ENCODE measurements at places on chromosomes 5 and 9.

GRCh38 chr9:69622676-69623075 is 49.5 kb downstream of the APBA1 start:
- DNase-seq: no peak

DNA sequence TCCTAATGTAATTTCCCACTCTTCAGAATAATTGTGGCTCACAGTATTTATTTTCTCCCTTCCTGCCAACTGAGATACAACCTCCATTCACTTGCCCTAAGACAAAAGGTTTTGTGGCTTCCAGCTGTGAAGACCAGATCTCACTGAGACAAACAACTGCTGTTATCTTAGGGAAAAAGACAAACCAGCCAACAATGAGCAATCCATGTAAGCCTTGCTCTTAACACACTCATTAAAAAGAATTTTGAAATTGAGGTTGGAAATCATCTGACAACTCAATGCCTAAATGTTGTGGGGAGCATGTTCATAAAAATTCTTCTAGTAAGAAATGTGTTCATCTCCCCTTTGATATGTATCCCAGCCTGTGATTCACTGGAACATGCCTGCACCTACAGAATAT is 132.9 kb downstream of the ADAMTSL1 start:
- no peak for DNase-seq

DNA sequence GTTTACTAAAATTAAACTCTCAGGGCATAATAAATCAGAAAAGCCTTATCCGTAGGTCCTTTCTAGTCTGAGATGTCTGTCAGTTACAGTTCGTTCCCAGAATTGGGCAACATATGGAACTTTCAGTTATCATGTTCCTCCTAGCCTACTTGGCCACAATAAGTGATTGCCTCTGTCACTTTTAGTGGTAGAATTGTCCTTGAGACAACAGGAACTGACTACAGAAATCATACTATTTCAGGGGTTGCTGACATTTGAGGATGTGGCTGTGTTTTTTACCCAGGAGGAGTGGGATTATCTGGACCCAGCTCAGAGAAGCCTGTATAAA is 956 bp downstream of the ZNF189 start:
- no peak for DNase-seq

GRCh38 chr9:91144769-91145168 is 216.9 kb downstream of the AUH start:
- DNase-seq: no peak

- no peak for DNase-seq
These were observed 44.8 kb downstream of the PRRC1 start for GRCh38 chr5:127562252-127562651.

DNA sequence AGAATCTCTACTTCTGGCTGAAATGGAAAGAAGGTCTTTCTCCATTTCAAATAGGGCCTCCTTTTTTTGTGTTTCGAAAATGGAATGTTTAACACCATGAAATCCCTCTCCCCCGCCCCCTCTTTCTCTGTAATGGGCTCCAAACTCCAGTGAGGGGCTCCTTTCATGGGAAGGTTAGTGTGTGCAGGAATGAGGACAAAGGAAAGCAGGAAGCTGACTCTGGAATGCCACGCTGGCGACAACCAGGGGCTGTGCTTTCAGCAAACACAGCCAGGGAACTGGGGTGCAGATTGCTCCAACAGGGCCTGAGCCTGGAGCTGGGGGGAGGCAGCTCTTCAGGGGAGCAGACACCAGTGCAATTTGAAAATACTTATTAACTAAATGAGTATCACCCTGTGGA is 82.8 kb downstream of the CRB2 start:
- no peak for DNase-seq

- no peak for DNase-seq
These were observed 886.9 kb upstream of the DMAC1 start for GRCh38 chr9:8686516-8686915.

DNA sequence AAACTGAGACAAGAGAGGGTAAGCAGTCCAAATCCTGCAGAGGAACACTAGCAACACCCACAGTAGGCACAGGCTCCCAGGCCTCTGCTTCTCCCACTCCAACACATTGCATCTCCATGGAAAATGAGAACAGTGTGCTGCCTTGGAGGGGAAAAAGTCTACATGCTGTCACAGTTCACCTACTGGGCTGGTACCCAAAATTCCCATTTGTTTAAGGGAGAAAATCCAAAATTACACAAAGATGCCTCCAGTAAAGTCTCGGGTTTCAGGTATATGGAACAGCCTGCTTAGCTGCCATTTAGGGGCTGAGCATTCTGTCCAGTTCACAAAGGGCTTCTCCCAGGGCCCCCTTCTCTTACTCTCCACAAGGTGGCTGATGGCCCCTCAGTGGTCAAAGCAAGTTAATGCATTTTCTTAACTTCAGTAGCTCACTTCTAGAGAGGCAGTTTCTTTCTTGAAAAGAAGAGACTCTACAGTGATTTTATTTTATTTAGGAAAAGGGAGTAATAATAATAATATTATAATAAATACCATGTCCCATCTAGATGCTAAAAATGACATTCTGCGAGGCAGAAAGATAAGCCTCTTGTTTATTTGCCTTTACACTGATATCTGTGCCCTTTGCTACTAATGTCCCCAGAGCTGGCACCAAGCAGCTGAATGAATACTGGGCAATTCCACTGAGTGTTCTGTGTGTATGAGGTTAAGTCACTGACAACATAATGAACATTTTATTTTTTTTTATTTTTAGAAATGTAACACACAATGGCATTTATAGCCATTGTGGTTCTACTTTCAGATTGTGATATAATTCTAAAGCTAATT is 89.4 kb downstream of the RGS7BP start:
- DNase-seq: no peak

- DNase-seq: no peak
These were observed 351.4 kb upstream of the FTMT start for GRCh38 chr5:121500310-121500709.

DNA sequence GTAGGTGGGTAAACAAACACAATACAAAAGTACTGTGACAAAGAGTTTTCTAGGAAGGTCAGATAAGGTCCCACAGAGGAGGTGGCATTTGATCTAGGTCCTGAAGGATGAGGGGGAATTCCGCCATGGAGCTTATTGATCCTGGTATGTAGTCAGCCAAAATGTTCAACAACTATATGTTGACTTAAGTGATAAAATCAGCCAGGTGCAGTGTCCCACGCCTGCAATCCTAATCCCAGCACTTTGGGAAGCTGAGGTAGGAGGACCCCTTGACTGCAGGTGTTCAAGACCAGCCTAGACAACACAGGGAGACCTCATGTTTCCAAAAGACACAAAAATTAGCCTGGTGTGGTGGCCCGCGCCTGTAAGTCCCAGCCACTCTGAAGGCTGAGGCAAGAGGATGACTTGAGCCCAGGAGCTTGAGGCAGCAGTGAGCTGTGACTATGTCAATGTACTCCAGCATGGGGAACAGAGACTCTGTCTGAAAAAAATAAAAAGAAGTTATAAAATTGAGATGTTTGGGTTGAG is 46.4 kb upstream of the PLIN2 start:
- DNase-seq: no peak

DNA sequence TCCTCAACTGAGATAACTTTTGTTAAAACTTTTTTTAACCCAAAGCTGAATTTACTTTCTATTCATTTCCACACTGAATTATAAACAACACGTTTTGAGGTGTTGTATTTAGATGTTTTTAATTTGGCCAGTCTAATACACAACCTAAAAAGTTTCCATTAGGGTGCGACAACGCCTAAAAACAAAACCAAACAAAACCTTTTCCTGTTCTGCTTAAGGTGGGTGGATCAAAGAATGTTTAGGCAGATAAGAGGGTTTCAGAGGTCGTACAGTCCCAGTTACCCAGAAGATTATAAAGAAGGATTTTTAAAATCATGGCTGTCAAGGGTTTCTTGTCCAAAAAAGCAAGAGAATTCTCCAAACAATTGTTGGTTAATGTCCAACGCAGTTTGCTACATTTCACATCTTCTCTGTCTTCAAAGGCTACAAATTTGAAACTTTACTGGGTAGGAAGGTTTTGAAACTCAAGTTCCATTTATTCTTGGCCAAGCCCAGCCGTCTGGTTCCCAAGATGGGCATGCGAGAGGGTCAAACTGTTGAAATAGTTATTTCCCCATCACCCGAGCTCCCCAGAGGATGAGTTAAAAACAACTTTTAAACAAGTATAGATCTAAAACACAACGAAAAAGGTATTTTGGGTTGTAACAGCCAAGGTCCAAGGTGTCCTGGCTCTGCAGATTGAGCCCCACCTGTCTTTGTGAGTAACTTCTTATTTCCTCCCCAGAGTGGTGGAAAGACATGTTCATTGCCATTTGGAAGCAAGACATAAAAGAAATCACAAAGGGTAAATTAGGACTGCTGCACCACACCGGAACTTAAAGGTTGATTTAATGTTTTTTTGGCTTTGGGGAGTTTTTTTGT is 122.8 kb upstream of the MAP3K1 start:
- DNase-seq: no peak

DNA sequence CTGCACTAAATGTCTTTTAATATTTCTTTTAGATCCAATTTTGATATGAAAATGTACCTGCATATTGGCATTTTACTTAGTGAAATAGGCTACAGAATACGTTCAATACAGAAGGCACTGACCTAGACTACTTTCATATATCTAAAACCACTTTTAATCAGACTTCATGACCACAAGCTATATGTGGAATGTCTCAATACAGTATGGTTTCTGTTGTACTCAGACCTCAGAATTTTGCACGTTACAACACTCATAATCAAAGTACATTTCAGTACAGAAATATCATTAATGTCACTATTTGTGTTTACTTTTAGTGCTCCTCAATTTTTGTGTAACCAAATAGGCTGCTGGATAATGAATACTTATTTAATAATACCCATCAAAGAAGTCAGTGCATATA is 74.8 kb downstream of the MEF2C start:
- no peak for DNase-seq

DNA sequence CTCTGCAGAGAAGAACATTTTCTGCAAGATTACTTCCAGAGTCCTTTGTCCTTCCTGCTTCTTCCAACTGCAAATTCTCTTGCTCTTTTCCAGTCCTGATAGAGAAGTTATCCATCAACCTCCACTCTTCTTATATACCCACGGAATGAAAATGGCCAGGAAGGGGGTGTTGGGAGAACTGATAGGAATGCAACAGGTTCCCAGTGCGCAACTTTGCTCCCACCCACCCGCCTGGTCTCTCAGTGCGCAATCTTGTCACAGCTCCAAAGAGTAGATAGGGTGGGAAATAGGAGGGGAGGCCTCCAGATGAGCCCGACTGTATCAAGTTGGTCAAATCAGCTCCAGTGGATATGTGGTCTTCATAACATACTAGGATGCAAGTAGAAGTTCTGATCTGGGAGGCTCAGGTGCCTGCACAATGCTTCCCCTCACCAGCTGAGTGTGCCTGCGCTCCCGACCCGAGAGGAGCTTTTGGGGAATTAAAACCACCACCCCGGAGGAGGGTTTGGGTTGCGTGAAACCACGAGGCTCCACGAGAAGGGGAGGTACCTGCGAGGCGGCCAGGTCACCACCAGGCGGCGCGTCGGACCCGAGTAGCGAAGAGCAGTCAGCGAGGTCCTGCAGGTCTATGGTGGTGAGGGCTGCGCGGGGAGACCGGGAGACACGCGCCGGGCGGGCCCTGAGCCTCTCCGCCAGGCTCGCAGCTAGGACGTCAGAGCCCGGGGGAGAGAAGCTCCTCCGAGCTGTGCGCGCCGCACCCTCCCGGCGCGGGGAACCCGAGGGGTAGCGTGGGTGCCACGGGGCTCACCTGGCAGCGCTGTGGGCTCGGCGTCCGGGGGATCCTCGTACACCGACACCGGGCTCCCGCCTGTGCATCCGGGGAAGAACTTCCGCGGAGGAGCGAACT is 835 bp downstream of the MCIDAS start:
- DNase-seq: peak; percentile 79

DNA sequence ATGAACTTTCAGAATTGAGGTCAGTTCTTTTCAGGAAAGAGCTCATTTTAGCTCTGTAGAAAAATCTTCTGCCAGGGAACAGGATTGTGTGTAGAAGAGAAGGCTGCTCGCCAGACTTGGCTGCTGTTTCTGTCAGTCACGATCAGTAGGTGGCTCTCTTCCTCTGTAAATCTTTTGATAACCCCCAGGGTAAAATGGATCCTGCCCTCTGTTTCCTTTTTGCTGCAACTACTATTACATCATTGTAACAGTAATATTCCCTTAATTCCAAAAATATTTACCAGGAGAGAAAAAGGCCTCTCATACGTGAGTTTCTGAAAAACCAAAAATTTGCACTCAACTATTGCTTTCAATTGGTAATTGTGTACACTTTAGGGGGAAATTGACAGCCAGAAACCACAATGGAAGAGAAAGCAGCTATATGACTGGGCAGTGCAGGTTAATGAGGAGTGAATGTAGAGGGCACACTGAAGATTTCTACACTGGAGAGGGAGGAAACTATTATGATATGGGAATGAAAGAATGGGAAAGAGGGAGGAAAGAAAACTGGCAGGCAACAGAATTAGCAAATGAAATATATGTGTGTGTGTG is 12.3 kb downstream of the IFNA21 start:
- no peak for DNase-seq

DNA sequence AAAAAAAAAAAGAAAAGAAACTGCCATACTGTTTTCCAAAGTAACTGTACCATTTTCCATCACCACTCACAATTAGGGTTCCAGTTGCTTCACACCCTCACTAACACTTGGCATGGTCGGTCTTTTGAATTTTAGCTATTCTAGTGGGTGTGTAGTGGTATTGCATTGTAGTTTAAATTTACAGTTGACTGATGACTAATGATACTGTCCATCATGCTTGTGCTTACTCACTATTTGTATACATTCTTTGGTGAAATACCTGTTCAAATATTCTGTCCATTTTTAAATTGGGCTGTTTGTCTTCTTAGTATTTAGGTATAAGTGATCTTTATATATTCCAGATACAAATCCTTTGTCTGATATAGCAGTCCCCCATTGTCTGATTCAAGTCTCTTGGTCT is 36.2 kb upstream of the ZNF169 start:
- no peak for DNase-seq

- no peak for DNase-seq
These were observed 517 bp upstream of the EXOSC2 start for GRCh38 chr9:130693101-130693425.

- DNase-seq: no peak
These were observed 27.0 kb downstream of the CATSPER3 start for GRCh38 chr5:134994560-134995156.

DNA sequence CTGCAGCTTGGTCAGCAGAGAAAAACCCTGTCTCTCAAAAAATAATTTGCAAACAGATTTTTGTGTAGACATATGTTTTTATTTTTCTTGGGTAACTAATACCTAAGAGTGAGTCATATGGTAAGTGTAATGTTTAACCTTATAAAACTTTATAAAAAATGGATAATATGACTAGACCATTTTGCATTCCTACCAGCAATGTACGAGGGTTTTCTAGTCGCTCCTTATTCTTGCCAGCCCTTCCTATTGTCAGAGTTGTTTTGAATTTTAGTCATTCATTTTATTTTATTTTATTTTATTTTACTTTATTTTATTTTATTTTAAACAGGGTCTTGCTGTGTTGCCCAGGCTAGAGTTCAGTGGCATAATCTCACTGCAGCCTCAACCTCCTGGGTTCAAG is 37.8 kb downstream of the RABGAP1 start:
- DNase-seq: no peak

- DNase-seq: no peak
These were observed 21.5 kb downstream of the SHB start for GRCh38 chr9:38047301-38048251.
